T1000 (cell line): ENCODE measurements at places on chromosomes 2 and 18.

GRCh38 chr18:45402485-45403056 lies 212.7 kb upstream of the SLC14A2 start:
- DNase-seq, result no peak

GRCh38 chr2:148893906-148894305 lies 18.9 kb downstream of the KIF5C start:
- DNase-seq, result no peak

DNA sequence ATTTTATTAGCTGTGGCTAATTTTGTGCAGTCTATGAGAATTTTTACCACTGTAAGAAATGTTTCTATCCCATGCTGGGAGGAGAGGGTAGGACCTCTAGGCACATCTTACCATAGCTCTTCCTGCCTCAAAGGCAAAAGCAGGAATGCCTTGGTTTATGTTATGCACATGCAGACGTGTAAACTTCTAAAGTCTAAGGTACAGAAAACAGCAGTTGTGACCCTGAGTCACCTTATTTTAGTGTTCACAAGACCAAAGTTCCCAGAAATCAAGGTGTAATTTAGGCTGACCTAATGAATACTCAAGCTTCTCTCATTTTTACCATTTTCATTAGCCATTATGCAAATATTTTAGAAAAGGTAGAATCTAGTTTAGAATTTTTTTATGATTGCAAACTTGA lies 15.4 kb upstream of the WIPF1 start:
- no peak for DNase-seq

GRCh38 chr2:42858140-42859005 lies 66.0 kb upstream of the HAAO start:
- no peak for DNase-seq

DNA sequence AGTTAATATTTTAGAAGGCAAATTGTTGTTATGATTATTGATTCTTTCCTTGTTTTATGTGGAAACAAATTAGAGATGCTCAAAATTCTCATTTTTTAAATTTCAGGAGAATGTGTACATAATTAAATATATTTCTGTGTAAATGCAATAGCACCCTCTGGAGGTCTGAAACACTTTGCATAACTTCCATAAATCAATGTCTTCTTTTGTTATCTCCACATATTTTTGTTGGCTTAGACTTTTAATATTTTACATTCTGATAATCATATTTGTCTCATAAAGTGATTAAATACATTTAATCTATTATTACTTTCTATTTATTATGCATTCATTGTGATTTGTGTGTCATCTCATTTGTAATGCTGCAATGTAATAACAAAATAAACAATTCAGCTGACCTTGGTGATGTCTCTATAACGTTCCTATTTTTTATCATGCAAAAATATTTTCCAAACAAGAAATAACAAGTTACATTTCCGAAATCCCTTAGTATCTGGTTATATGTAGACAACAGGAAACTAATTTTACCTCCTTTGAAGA lies 201.8 kb upstream of the GALNT5 start:
- no peak for DNase-seq

DNA sequence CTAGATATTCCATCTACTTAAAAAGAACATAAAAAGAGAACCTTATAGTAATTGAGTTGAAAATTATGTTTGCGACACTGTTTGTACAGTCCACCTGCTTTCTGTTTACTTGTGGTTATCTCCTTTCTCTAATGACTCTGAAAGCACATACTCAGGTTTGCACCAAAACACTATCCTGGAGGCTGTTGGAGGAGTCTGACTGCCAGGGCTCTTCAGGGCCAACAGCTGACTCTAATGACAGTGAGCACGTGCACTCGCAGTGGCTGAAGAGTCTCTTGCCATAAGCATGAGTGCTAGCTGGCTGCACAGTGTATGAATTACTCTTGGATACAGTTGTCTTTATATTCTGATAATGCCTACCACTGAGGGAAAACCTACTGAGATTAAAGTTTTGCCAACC lies 16.7 kb upstream of the GLS start:
- no peak for DNase-seq

DNA sequence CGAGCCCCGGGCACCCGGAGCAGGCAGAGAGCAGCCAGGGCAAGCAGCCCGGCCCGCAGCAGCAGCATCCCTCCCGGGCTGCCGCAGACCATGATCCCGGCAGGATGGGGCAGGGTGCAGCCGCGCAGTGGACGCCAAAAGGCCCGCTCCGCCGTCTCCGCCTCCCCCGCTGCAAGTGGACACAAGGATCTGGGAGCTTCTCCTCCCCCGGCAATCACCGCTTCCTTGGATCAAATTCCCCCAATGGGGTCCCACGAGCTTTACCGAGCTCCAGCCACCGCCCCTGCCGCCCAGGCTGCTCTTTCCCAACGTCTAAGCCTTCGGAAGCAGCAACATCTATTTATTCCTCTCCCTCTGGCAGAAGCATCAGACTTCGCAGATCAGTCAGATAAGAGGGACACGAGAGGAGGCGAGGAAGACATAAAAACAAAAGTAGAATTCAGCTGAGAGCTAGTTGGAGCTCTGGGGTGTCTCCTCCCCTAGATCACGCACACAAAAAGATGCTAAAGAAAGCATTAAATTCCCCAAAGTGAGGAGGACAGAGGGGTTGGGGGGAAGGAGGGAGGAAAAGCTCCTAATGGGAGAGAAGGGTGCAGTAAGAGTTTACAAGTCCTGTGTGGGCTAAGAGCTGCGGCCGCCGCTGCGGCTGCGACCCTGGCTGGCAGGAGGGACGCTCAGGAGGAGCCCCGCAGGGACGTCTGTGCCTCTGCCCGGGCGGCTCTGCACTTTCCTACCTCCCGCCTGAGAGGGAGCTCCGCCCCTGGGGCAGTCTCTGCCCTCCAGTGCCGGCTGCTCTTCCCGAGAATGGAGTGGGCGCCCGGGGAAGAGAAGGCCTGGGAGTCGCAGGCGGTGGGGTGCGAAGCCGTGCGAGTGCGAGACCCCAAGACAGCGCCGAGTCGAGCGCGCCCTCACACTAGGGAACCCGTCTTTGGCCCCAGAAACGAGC lies at the start of gene FRZB:
FRZB (minus strand) TSS at position 177 of the 946 bp plus-strand sequence; CDS start at position 92, 85 bp downstream.
- DNase-seq, result peak; percentile 28

DNA sequence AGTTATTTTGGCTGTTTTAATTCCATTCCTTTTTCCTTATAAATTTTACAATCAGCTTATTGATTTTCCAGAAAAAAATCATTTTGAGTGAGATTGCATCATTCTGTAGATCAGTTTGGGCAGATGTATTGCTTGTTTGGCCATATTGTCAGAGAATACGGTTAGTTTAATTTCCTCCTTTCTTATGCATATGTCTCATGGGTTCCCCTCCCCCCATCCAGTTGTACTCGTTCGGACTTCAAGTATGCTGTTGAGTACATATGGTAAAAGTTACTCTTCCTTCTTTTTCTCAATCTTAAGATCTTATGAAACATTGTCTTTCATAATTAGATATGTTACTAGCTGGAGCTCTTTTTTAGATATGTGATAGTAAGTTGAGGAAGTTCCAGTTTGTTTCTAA lies 131.2 kb upstream of the TTC27 start:
- DNase-seq, result no peak
